A549 treated with AZD2906 at 1 μM for 4 hours (cell line): ENCODE measurements at places on chromosomes 6 and 20. TPM values are rescaled to one million over a fixed set of nuclear protein-coding genes. Genes with fewer than 3 reads are reported as not detected.

The LPIN3 gene
- total RNA-seq = 12.0 to 16.3 TPM (median 12.9 TPM) in 5 replicates

The NEURL2 gene
- total RNA-seq = 0.61 to 1.1 TPM (median 0.96 TPM) in 5 replicates

The GNRH2 gene
- total RNA-seq = 0.18 to 0.22 TPM (median 0.21 TPM) in 4 of 5 replicates, not detected in the other

The EYA4 gene
- 8.5 to 10.0 TPM (median 9.8 TPM) in 5 replicates for total RNA-seq

The ATG5 gene
- total RNA-seq = 22.3 to 23.6 TPM (median 23.5 TPM) in 5 replicates

The IRF4 gene
- total RNA-seq = 0.17 to 0.31 TPM (median 0.26 TPM) in 5 replicates

The SNAP91 gene
- 0.11 to 0.19 TPM (median 0.14 TPM) in 5 replicates for total RNA-seq

The ZC3H12D gene
- total RNA-seq = 0.01 to 0.07 TPM (median 0.02 TPM) in 5 replicates

The SLC17A3 gene
- total RNA-seq = 0.81 to 1.2 TPM (median 0.85 TPM) in 5 replicates

The ABHD16B gene
- not detected in 5 replicates for total RNA-seq

The SPACA1 gene
- total RNA-seq = not detected in 5 replicates

The GHRH gene
- total RNA-seq = not detected in 5 replicates

The HLA-DQB1 gene
- not detected in 5 replicates for total RNA-seq

The CST1 gene
- total RNA-seq = 0.80 to 2.1 TPM (median 1.2 TPM) in 5 replicates

The TOX2 gene
- 11.6 to 15.6 TPM (median 13.8 TPM) in 5 replicates for total RNA-seq

The BHLHE23 gene
- not detected in 5 replicates for total RNA-seq

The OVOL2 gene
- 0.21 to 0.46 TPM (median 0.38 TPM) in 5 replicates for total RNA-seq

The ATAT1 gene
- total RNA-seq = 4.9 to 6.4 TPM (median 5.8 TPM) in 5 replicates

The DEF6 gene
- total RNA-seq = 0.03 to 0.08 TPM (median 0.06 TPM) in 4 of 5 replicates, not detected in the other

The GLP1R gene
- total RNA-seq = not detected in 5 replicates

The C6orf58 gene
- total RNA-seq = 0.07 to 0.18 TPM (median 0.13 TPM) in 5 replicates

The TSPYL4 gene
- total RNA-seq = 2.7 to 3.7 TPM (median 3.1 TPM) in 5 replicates

The CCHCR1 gene
- 6.0 to 8.3 TPM (median 7.1 TPM) in 5 replicates for total RNA-seq

The GFOD1 gene
- 1.1 to 1.5 TPM (median 1.4 TPM) in 5 replicates for total RNA-seq

The KIAA1755 gene
- total RNA-seq = 0.13 to 0.22 TPM (median 0.17 TPM) in 5 replicates

The SFT2D1 gene
- total RNA-seq = 37.0 to 40.9 TPM (median 38.9 TPM) in 5 replicates

The C20orf144 gene
- total RNA-seq = 0.08 to 0.13 TPM (median 0.11 TPM) in 3 of 5 replicates, not detected in the others

The BNIP5 gene
- 0.02 to 0.05 TPM (median 0.02 TPM) in 4 of 5 replicates, not detected in the other for total RNA-seq

The POPDC3 gene
- total RNA-seq = 19.8 to 23.7 TPM (median 22.1 TPM) in 5 replicates

The TREML1 gene
- not detected in 5 replicates for total RNA-seq

The NR2E1 gene
- total RNA-seq = 0.05 TPM in 2 of 5 replicates, not detected in the others

The LY6G5C gene
- total RNA-seq = 1.2 to 1.7 TPM (median 1.4 TPM) in 5 replicates

The MYO6 gene
- total RNA-seq = 6.2 to 7.3 TPM (median 6.7 TPM) in 5 replicates

The RAET1G gene
- 6.4 to 11.6 TPM (median 8.5 TPM) in 5 replicates for total RNA-seq

The FNDC1 gene
- total RNA-seq = 0.06 to 0.13 TPM (median 0.10 TPM) in 5 replicates

The PAK5 gene
- not detected in 5 replicates for total RNA-seq

The CRYBG1 gene
- 0.47 to 1.2 TPM (median 0.56 TPM) in 5 replicates for total RNA-seq
